Activated T-cell treated with anti-CD3 and anti-CD28 coated beads for 4 hours (primary cell): ENCODE measurements at places on chromosomes 12 and 14.

GRCh38 chr12:107349008-107349747, 255.8 kb upstream of the CRY1 start:
- DNase-seq: no peak

- no peak for DNase-seq
Measured at GRCh38 chr14:100236881-100237280, 2.1 kb upstream of the YY1 start.

GRCh38 chr14:47332106-47332505, 343.3 kb downstream of the MDGA2 start:
- DNase-seq: no peak

- no peak for DNase-seq
Measured at GRCh38 chr14:31994391-31995033, 82.6 kb upstream of the ARHGAP5 start.

GRCh38 chr14:65574611-65575010, 162.1 kb downstream of the FUT8 start:
- no peak for DNase-seq

DNA sequence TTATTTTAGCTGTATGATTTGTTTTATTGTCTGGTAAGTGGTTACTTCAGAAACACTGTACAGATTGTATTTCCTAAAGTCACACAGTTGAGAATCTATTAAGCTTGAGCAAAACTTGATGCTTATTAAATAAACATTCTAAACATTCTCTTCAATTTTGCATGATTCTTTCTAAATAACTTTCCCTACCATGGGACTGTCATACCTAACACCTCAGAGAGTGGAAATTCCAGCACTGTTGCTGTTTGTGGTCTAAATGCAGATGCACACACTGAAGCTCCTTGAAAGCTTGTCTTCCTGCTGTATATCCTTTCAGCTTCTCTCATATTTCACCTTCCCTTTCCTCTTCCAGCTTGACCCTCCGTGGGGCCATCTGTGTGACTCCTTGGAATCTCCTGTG, 392.0 kb downstream of the LRIG3 start:
- no peak for DNase-seq

DNA sequence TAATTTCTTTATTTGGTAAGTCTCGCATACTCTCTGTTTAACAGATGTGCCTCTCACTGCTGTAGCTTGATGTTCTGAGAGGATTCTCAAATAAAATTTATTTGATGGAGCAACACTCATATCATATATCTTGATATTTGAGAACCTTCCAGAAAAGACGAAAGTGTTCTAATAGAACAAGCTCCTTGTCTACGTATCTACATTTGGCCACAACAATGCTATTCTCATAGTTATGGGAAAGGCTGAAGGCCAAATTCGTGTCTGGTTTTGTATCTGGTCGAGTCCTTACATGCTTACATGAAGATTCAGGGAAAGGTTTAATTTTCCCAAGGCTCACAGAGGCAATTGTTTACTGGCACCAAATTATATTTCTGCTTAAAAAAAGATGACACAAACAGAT, 186.7 kb upstream of the SLC38A2 start:
- no peak for DNase-seq

- no peak for DNase-seq
Measured at GRCh38 chr14:71594821-71595220, 337.4 kb upstream of the RGS6 start.

DNA sequence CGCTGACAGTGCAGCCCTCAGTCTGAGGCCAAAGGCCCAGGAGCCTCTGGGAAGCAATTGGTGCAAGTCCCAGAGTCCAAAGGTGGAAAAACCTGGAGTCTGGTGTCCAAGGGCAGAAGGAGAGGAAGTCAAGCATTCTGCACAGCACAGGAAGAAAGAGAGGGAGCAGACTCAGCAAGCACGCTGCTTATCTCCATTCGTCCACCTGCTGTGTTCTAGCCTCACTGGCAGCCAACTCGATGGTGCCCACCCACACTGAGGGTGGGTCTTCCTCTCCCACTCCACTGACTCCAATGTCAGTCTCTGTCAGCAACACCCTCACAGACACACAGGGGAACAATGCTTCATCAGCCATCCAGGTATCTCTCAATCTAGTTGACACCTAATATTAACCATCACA, 38.8 kb downstream of the HELB start:
- no peak for DNase-seq

- no peak for DNase-seq
Measured at GRCh38 chr14:92384461-92385133, 61.6 kb downstream of the SLC24A4 start.

GRCh38 chr14:75845136-75845804, 136.5 kb downstream of the TGFB3 start:
- DNase-seq: no peak

DNA sequence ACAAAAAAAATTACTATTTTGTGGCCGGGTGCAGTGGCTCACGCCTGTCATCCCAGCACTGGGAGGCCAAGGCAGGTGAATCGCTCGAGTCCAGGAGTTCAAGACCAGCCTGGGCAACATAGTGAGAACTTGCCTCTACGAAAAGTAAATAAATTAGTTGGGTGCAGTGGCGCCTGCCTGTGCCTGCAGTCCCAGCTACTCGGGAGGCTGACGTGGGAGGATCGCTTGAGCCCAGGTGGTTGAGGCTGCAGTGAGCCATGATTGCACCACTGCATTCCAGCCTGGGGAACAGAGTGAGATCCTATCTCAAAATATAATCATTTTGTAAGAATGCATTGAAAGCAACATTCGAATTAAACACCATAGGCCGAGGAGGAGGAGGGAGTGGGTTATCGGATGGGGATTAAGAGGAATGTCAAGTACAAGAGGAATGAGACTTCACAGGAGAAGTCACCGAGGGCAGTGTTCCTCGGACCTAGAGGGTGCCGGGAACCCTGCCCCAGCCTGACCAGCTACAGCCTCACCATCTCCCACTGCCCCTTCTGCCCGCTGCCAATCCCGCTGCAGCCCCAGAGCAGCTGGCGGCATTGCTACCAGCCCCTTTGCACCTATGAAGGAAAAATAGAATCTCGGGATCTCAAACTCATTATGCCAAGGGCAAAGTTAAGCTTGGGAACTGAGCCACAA, 32.6 kb upstream of the AACS start:
- DNase-seq: no peak

GRCh38 chr14:71533390-71533789, 398.8 kb upstream of the RGS6 start:
- DNase-seq: no peak

GRCh38 chr12:7150356-7150755, 20.2 kb downstream of the CLSTN3 start:
- DNase-seq: no peak

DNA sequence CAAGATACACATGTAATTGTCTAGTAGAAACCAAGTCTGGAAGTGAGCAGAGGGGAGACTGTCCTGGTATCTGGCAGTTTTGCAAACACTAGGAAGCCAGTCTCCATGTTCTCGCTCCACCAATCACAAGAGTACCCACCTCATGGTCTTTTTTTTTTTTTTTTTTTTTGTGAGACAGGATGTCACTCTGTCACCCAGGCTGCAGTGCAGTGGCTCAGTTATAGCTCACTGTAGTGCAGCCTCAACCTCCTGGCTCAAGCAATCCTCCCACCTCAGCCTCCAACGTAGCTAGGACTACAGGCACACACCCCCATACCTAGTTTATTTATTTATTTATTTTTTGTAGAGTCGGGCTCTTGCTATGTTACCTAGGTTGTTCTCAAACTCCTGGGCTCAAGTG, 189.2 kb downstream of the EFCAB11 start:
- DNase-seq: no peak
